ENCODE measurements at places on chromosomes 3 and 15. TPM values are rescaled to one million over a fixed set of nuclear protein-coding genes. Genes with fewer than 3 reads are reported as not detected.

- no peak for DNase-seq
These were observed 24.0 kb upstream of the FRMD5 start for GRCh38 chr15:44219073-44219472.

DNA sequence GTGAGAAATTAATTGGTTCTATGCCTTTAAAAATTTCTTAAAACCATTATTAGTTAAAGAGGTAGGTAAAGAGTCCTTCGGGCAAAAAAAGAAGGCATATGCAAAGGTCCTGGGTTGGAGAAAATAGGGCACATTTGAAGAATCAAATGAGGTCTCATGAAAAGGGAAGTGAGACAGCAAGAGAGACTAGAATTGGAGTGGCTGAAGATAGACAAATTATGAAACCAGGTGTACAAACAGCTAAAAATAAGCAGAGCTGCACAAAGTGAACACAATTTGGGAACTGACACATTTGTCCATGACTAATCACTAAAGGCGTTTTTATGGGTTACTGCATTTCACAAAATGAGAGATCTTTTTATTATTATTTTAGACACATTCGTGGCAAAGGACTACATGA is 581.2 kb downstream of the PYDC2 start:
- DNase-seq, result no peak

DNA sequence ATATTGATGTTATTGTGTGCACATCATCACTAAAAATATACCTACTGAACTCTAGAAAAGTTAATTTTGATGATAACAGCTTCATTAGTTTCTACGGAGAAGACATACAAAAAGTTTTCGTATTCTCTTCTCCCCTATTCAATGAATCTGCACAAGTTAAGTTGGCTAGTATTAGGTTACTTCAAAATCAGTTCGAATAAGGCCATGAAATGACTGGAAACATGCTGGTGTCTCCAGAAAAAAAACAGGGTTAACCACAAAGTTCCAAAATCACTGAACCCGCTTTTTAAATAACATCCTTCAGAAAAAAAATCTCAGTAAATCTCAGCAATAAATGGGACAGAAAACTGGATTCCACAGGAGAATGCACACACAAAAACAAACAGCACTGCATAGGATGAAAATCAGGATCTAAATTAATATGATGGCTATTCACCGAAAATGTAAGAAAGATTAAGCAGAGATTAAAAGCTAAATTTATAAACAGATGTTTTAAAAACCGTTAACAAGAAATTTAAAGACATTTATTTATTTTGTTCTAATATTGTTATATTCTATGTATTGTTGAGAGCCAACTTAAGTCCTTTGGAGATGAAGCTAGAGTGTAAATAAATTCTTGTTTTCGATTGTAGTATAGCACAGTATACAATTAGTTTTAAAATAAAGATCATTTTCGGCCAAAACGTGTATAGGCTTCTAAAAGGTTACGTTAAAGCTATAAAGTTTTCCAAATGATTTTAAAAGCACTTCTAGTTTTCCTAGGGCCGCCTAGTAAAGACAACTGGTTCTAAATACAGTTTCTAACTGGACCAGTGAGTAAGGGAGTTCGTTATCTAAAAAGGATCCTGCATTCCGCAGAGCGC is 1.0 kb downstream of the IGSF11 start:
- no peak for DNase-seq

Gene PRICKLE2
- total RNA-seq, result 12.1 TPM

Gene GDPGP1
- 4.7 TPM for total RNA-seq

Gene HOMER2
- total RNA-seq, result 23.7 TPM

Data from LHCN-M2 (cell line).